ENCODE measurements at places on chromosomes 5 and 9.

DNA sequence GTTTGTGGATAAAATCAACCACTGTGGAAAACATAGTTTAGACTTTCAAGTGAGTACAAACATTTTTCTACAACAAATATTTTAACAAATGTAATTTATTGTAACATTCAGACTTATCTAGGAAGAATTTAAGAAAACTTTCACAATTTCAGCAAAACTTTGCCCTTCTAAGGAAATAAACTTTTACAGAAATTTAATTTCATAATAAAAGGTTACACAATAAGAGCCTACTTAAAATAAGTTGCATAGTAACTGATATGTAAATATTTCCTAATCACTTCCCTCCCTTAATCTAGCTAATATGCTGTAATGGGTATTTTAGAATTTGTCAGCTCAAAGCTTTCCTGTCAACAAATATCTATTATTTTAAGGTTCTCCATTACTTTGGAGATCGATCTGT, 1899.9 kb downstream of the MAT2B start:
- no peak for DNase-seq

DNA sequence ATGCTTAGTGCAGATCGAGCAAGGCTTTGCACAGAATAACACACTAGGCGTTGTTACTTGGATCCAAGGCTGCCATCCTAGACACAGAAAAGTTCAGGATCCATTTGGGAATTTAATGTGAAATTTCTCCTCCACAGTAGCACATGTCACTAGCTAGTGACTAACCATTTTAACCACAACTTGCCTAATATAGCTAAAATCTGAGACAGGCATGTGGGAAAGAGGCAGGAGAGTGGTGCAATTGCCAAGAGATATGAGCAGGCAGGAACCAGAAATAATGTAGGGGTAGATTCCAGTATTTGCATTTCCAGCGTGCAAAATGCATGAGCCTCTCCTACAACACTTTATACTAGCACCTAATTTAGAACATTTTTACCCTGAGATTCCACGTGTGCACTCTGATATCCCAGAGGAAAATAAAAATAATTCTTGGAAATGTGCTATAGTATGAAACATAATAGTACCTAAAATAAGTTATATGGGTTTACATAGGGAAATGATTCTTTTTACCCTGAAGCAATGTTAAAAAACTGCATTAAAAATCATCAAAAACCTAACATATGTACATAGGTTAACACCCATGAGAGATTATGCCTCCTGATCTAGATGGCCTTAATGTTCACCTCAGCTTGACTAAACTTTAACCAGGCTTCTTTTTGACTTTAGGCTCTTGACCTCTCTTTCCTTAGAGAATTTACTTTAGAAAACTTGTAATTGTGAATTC, 1230.6 kb upstream of the NUDT12 start:
- no peak for DNase-seq

DNA sequence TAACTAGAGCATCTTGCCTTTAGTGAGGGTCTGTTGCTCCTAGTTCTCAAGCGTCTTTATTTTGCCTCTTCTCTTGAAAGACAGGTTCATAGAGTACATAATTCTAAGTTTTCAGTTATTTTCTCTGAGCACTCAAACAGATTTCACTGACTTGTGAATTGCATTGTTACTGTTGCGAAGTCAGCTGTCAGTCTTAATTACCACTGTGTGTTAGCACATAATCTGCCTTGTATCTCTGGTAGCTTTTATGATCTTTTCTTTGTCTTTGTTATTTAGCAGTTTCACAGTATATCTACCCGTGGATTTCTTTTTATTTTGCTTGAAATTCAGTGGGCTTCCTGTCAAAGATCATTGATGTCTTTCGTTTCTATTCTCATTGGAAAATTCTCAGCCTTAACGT, 192.9 kb downstream of the TTLL11 start:
- no peak for DNase-seq

GRCh38 chr5:177507165-177507564, 2.5 kb downstream of the DOK3 start:
- DNase-seq: no peak

DNA sequence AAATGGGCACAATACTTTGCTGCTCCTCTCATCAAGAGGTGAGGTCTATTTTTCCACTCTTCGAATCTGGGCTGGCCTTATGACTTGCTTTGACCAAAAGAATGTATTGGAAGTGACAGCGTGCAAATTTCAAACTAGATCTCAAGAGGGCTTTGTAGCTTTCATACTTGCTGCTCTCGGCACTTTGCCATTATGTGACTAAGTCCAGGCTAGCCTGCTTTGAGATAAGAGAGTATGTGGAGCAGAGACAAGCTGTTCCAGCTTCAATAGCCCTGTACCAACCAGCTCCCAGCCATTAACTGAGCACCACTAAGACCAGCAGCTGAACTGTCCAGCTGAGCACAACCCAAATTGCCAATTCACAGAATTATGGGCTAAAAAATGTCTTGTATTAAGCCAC, 124.6 kb downstream of the ACER2 start:
- DNase-seq: no peak

DNA sequence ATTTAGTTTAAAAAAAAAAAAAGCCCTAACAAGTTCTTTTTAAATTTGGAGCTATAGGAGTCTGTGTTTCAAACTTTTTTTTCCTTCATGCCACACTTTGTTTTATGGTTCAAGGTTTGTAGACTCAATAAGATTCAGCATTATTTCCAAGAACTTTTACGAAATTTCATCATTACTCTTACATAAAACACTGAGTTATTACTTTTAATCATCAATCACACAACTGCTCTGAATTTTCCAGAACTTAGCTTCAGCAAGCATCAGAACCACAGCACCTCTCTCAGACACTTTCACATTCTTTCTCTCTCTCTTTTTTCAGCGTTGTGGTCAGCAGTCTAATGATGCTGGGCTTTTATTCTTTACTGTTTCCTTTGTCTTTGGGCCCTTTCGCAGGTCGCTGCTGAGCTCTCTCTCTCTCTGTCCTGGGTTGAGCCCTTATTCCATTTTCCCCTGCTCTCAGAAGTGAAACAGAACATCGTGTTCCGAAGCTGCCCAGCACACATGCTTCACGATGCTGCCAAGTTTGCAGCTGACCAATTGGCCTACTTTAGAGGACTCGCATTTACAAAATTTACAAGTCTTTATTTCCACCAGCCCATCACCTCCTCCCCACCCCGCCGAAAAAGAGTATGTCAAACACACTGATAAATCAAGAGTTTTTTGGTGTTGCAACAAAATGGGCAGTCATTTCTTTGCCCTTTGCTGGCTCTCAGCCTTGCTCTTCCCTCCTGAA, 44.6 kb upstream of the PIK3R1 start:
- no peak for DNase-seq

GRCh38 chr5:35752012-35752411, 104.7 kb upstream of the IL7R start:
- DNase-seq: no peak

GRCh38 chr5:153224651-153225050, 265.8 kb upstream of the GRIA1 start:
- DNase-seq: no peak

- no peak for DNase-seq
Observed at GRCh38 chr9:8071445-8071798, 271.8 kb upstream of the DMAC1 start.

GRCh38 chr9:38263532-38263931, 129.0 kb upstream of the ALDH1B1 start:
- no peak for DNase-seq
